ENCODE measurements at places on chromosomes 2 and 18.

DNA sequence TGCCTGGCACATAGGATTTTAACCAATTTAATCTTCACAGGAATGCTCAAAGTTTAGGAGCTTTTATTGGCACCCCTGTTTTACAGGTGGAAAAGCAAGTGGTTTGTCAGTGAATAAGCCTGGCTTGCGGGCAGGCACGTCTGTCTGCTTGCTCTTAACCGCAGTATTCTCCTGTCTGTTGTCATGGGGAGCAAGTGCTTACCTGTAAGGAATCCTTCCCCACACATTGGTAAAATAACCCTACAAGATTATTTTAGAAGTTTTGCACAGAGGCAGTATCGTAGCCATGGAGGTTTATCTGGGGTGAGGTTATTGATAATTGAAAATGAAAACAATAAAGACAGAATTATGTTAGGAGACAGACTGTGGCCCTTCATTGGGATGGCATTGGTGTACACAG, 174.9 kb downstream of the AGAP1 start:
- DNase-seq, result no peak

- DNase-seq, result no peak
Observed at GRCh38 chr2:215652388-215652787, 216.5 kb upstream of the FN1 start.

DNA sequence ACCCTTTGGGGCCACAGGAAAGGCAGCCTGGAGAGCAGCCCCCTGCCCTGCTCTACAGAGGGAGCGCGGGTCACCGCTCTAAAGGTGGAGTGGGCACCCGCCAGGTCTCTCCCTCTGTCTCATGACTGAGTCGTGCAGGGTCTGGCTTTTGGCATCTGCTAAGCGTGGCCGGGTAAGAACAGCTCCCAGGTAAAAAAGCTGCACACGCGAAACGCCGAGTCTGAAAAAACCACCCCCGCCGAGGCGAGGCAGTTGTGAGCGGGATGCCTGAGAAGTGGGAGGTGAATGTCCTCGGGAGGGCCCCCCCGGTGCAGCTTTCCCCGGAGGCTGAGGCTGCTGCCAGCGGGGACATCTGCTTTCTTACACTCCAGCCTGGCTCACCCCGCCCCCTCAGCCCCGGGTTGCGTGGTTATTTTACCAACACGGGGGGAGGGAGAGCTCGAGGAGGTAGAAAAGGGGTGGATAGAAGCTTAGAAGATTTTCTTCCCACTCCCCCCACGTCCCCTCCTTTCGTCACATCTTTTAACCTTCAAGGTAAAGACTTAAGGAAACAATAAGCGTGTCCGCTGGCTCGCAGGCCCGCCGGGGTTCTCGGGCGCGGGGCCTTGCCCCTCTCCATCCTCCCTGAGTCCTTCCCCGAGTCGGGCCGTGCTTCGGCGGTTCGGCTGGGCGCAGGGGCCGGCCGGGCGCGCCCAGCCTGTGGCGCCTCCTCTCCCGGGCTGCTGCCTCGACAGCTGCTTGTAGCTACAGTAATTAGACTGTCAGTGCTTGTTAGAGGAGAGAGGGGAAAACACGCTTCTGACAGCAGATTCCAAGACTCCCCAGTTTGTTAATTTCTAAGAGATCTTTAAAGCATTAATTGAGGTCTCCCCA, 70.6 kb upstream of the PSMD14 start:
- DNase-seq, result no peak

DNA sequence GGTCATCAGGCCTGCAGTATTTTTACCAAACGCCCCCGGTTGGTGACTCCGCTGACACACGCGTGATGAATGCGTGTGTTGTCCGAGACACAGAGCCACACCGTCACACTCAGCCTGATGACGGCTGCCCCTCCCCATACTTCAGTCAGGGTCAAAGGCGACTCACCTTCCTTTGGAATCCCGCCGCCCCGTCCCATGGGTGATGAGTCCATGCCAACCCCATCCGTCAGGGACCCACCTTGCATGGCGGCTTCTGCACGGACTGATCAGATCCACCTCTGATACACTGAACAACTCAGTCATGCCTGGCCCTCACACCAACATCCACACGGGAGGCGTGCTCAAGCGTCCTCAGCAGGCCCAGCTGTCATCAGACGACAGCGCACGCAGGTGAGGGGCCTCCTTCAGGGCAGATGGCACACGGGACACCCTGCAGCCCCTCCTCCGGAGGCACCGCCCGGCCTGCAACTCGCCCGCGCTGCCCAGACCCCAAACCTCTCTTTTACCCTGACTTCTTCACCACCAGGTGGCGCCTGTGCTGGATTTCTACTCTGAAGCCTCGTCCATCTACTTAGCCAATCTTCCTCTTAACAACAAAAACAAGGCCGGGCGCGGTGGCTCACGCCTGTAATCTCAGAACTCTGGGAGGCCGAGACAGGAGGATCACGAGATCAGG, 89.2 kb downstream of the ZNF516 start:
- no peak for DNase-seq

DNA sequence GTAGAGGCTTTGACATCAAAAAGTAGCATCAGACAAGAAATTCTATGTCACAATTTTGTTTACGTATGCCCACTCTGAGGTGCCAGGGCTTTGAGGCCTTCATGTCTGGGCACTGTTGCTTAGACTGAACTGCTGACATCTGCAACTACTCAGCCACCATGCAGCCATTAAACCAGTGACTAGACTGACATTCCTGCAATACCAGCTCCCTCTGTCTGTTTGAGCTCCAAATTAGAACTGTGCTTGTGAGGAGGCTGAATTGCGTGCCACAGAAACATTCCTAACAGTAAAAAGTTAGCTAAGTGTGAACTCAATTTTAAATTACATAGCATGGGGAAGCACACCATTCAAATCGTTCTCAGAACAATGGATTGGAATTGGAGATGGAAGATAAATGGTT, 163.2 kb downstream of the INSIG2 start:
- DNase-seq, result no peak

GRCh38 chr2:120939595-120940318, 204.1 kb downstream of the GLI2 start:
- no peak for DNase-seq

GRCh38 chr2:201709747-201710146, 11.3 kb upstream of the MPP4 start:
- DNase-seq, result no peak

DNA sequence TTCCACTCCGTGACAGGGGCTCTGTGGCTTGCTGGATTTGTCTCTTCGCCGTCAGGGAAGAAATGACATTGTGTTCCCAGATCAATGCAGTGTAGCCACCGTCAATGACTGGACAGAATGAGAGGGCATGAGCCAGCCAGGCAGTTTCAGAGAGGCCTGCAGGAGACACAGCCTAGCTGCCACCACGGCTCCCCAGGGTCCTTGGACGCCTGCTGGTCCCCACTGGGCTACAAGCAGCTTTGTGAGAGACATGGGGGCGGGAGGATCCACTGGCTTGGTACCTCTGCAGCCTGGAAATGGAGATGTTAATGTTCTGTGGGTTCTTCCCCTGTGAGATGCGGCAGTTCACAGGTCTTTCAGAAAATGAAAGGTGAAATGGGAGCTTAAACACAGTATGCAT, 12.1 kb upstream of the AMER3 start:
- no peak for DNase-seq

GRCh38 chr2:142734770-142735169, 142.7 kb upstream of the KYNU start:
- DNase-seq, result no peak

DNA sequence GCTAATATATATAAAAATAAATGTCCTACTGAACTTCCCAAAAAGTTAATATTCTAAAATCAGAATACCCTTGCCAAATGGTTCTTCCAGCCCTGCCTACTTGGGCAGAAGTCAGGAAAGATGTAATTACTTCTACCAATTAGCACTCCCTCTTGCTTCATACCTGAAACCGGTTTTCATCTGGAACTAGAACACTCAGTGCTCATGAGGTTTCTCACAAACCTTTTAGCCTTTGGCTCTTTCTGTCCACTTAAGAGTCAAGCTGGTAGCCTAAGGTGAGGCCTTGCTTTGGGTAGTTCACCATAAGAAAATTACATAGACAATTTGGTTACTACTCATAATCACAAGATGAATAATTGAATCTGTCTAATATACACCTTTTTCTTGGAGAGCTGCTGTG, 4.1 kb downstream of the DSG3 start:
- DNase-seq, result no peak

DNA sequence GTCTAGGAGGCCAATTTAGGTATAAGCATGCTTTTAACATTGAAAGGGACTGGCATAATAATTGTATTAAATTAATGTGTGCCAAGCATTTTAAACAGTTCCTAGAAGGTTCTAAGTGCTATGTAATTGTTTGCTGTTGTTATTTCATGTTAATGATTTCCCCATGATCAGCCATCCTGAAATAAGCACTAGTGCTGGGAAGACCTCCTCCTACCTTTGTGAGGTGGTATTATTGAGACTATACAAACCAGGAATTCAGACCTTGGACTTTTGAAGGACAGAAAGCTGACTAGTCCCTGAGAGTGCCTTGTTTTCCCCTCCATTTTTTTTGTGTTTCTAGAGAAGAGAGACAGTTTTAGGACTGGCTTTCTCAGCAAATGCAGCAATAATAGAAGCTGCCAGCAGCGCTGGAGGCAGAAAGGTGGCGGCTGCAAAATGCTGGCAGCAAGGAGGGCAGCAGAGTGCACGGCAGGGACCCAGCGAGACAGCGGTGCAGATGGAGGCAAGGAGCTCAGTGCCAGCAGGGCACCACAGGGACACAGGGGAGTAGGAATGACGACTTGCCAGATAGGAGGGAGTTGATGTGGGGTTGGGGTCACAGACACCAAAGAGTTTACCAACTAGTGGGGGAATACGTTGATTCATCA, 25.3 kb downstream of the NABP1 start:
- no peak for DNase-seq

GRCh38 chr2:140551287-140551686, 1579.5 kb downstream of the LRP1B start:
- DNase-seq, result no peak

- no peak for DNase-seq
Observed at GRCh38 chr2:168969865-168970264, 61.3 kb downstream of the ABCB11 start.

DNA sequence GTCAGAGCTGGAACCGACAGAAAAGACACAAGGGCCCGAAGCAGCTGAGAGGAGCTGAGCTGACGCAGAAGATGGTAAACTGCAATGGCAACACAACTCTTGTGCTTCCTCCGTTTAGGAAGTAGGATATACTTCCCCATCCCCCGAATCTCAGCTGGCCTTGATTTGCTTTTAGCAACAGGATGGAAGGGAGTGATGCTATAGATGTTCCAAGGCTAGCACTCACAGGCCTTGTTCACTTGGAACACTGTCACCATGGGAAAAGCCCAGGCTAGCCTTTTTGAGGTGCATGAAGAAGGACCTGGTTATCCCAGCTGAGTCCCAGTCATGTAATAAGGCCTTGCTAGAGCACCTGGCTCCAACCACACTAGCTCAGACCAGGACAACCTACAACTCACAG, 26.0 kb downstream of the STAT1 start:
- DNase-seq, result no peak

DNA sequence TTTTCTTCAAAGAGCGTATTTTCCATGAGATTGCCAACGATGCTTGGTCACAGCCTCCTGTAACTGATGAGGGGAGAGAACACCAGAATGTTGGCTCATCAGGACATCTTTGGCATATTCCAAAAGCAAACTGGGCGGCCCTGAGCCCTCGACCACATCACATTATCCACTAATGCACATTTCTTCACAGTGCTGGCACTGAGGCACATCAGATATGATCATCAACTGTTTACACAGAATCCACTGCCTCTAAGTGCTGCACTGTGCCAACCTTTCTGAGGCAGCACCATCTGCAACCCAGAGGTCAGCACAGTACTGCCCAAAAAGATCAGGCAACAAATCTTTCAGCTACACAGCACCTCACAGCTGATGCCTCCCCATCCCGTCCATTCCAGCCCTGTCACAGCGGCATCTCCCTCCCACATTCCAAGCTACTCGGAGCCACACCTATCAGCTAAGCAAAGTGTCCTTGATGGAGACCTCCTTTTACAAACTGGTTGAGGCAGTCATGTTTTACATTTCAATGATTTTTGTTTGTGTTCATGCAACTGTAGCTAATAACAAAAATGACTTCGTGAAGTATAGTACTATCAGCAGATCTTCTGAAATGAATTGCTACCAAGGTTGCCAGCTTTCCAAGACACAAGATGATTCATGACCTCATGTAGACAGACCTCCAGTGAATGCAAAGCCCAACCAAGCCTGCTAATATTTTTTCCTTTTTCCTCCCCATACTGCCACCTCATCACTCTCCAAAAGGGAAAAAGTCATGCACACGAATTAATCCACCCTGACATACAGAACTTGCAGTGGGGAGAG, 32.3 kb downstream of the MYO5B start:
- no peak for DNase-seq

GRCh38 chr2:101682311-101682710, 15.2 kb upstream of the MAP4K4 start:
- no peak for DNase-seq

DNA sequence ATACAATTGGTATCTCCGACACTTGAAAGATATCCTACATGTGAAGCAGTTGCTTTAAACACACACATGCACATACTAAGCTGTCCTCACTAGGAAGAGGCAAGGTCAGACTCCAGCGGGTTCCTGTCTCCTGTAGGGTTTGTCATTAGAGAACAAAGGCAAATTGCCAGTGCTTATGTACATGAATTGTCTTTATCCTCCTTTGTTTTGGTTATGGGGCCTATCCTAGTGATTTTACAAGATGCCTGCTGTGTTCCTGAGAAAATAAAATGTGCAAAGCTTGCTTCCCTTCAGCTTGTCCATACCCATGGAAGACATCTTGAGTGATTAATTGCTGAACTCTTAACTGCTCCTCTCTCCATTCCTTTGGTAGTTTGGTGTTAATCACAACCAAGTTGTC, 86.7 kb upstream of the SLC39A10 start:
- no peak for DNase-seq

- DNase-seq, result no peak
Observed at GRCh38 chr18:3083766-3084165, 70.8 kb upstream of the LPIN2 start.

GRCh38 chr2:99171377-99172140, 9.3 kb downstream of the MITD1 start:
- no peak for DNase-seq
